ENCODE measurements at places on chromosomes 1 and 21.

- DNase-seq = no peak
Observed at GRCh38 chr21:38712071-38712470, 93.7 kb upstream of the ETS2 start.

GRCh38 chr1:82321794-82322193 is 521.1 kb downstream of the ADGRL2 start:
- no peak for DNase-seq

DNA sequence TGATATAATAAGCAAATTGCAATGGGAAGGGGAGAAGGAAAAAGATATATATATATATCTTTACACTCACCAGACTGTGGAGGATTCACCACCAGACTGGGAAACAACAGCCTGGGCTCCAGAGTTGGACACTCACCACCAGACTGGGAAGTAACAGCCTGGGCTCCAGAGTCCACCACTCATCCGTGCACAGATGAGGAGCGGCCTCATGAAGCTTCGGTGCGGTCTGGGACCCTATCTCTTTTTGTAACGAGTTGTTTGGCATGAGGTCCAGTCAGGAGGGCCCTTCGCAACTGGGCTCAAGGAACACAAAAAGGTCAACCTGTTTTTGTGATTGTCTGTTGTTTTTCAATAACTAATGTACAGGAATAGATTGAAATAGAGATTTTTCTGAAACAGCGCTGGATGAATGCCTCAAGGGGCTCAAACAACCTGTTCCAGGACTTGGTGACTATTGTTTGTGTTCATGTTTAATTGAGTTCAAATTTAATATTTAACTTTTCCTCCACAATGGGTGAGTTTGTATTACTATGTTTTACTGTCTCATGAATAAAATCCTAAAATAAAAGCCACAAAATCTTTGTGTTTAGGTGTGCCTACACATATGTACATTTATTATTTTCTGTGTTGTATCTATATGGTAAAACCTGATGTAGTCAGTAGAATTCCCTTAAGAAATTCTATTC is 40.1 kb downstream of the S100A10 start:
- no peak for DNase-seq

GRCh38 chr1:211492511-211493132 is 660 bp upstream of the RD3 start:
- no peak for DNase-seq

GRCh38 chr1:160706526-160707235 is 4.9 kb downstream of the CD48 start:
- DNase-seq = no peak

DNA sequence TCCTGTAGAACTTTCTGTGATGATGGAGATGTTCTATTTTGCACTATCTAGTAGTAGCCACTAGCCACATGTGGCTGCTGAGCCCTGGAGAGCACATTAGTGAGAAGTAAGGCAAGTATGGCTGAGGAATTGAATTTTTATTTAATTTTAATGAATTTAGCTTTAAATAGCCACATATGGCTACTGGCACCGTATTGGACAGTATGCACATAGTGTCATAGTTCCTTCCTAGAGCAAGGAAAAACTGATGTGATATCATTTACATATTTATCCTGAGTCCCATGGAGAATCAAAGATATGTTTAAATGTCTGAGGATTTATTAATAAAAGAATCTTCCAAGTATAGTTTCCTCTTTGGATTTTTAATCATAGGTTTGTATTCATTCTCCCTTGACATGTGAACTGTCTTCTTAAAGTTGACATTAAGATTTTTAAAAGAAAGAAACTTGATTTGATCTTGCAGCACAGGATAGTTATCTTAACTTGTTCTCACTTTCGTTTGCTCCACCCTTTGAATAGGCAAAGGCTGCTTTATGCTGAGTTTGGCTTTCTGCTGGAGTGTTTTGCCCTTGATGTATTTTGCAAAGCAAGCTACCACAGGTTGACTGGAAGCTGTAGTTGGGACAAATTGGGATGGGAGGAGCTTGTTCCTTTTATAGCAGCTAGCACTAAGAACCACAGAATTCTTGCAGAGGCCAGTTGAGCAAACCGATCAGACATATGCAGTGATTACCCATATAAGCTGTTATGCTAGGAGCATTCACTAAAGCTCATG is 129.7 kb downstream of the VPS13D start:
- no peak for DNase-seq

- no peak for DNase-seq
Observed at GRCh38 chr1:5492846-5493245, 499.4 kb downstream of the NPHP4 start.

GRCh38 chr1:69527273-69527672 is 40.4 kb upstream of the LRRC7 start:
- DNase-seq = no peak

DNA sequence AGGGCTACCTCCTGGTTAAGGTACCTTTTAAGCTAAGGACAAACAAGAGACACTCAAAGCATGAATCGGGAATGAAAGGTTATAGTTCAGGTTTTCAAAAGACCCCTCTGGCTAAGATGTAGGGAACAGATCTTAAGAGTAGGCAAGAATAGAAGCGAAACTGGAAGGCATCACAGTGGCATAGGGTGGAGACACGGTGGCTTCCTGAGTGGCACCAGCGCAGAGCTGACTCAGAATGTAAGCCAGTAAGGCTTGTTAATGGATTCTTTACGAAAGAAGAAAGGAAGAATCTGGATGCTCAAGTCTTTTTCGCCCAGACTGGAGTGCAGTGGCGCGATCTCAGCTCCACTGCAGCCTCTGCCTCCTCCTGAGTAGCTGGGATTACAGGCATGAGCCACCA is 21.2 kb downstream of the PADI6 start:
- DNase-seq = no peak

DNA sequence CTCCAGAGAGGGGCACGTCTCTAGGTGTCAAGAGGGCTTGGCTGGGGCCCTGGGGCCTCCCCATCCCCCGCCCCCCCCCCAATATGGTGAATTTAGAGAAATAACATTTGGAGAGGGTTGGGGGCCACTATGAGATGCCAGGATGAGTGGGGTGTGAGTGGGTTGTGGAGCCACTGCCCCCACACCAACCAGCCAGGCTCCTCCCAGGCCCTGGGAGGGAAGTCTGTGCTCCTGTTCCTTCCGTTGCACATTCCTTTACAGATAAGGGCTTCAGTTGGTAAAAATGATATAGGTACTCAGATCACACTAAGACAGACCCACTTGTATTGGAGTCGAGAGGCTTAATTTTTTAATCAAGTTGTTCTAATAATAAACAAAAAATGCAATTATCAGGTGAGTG is 585 bp upstream of the PLEKHA6 start:
- no peak for DNase-seq

- DNase-seq = no peak
Observed at GRCh38 chr1:214418391-214418790, 133.0 kb downstream of the PTPN14 start.

DNA sequence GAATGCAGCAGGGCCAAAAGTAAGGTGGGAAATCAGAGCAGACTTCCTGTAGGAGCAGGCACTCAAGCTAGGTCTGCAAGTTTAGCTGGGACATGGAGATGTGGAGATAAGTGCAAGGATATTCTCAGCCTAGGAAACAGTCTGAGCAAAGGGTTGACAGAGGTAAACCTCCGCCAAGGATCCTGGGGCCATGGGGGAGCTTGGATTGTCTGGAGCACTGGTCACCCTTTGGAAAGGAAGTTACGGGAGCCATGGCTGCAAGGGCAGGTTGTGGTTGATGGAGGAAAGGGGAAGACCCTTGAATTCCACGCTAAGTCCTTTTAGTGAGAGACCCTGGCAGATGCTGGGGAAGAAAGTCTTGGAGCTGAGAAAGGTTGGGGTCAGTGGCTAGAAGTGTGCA is 150.9 kb downstream of the PTPRU start:
- no peak for DNase-seq

DNA sequence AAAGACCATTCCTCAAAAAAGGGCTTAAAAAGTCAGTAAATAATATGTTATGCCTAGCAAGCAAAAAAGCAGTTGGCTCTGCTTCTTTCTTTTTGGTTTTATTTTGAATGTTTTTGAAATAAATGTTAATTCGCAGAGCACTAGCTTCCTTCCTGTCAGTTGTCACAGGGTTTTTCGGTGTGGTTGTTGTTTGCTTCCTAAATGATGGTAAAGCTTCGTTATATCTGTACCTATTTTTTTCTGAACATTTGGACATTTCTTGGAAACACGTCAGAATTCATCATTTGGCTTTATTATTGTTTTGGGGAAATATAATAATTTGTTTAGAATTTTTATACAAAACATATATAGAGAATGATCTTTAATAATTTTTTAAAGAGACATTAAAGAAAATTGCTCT is 351.9 kb upstream of the SGIP1 start:
- DNase-seq = no peak

DNA sequence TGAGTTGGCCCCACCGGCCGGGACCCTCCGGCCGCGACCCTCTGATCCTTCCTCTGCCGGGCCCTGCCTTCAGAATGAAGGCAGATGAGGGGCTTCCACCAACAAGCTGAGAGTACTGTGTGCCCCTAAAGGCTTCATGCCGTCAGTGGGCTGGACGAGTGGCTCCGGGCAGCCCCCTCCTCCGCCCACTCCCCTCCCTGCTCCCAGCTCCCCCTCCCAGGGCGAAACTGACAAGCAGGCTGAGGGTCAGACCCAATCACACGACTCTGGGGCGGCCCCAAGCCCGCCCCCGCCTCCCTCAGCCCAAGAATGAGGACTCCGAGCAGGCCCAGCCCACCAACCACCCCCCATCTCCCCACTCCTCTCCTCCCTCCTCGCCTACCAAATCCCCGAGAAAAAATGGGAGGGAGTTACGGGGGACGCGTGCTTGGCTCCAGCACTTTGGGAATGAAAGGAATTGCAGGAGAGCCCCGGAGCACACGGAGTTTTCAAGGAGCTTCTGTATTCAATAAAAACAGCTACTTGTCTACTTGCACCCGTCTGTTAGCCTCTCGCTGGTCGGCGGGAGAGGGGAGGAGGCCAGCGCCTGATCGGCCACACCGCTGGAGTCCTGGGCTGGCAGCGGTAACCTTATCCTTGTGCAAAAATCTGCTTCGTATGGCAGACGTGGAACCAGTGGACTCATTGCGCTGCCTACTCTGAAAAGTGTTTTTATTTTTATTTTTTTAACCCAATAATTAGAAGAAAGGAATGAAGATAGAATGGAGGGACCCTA is at the start of gene COL11A1:
COL11A1 (minus strand) TSS at position 147 of the 775 bp plus-strand sequence. CDS start 344 bp downstream, outside the sequence.
- no peak for DNase-seq

DNA sequence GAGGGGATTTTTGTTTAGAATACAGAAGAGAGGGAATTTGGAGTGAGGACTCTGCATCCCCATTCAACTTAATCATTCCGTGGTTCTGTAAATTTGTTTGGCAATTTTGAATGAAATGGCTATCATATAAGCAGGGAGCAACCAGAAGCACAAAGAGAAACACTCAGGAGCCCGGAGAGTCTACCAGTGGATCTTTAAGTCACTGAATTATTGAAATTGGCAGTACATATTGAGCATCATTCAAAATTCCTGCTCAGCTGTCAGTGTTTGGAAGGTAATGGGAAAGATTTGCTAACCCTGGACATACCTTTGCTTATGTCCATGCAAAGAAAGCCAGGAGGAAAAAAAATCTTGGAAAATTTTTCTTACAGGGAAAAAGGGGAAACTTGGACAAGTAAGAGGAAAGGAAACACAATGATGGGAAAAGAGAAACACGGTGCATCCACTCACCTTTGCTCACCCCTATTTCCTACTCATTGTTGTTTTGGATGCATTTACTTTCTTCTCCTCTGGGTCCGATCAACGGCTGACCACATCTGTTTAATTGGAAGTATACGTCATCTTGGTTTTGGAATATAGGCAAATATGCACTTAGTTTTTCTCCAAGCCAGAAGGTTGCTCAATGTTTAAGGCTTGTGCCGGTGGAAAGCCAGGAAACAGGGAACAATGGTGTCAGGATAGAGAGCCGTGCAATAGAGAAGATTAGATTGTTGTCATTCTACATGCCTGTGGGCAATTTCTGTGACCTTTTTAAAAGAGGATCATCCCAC is 243.0 kb upstream of the LYPLAL1 start:
- DNase-seq = no peak

GRCh38 chr1:222634180-222635013 is 16.5 kb downstream of the MIA3 start:
- no peak for DNase-seq

DNA sequence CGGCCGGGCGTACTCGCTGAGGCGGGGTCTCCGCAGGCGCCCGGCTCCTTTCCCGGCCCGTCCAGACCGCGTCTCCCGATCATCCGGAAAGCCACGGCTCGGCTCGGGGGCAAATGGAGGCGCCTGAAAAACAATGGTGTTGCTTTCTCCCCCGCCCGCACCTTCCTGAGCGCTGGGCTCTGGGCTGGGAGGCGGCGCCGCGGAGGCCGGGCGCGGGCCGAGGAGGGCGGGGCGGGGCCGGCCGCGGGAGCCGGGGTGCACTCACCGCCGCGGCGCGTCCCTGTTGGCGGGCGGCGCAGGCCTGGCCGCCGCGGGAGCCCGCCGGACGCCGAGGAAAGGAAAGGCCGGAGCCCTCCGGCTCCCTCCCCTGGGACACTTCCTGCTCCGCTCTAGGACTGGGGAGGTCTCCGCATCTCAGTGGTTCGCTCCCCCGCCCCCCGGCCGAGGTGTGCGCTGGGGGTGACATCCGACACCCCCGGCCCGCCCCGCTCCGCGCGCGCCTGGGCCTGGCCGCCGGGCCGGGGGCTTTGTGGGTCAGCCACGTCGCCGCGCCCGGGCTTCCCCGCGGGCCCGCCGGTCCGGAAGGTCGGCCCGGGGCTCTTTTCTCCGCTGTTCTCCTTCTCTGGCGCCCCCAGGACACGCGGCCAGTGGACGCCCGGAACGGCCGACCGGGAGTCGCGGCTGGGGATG is at the start of gene ZNF496:
ZNF496 (minus strand) TSS at position 343 of the 690 bp plus-strand sequence. CDS start 2,289 bp downstream, outside the sequence.
- peak; percentile 59 for DNase-seq

DNA sequence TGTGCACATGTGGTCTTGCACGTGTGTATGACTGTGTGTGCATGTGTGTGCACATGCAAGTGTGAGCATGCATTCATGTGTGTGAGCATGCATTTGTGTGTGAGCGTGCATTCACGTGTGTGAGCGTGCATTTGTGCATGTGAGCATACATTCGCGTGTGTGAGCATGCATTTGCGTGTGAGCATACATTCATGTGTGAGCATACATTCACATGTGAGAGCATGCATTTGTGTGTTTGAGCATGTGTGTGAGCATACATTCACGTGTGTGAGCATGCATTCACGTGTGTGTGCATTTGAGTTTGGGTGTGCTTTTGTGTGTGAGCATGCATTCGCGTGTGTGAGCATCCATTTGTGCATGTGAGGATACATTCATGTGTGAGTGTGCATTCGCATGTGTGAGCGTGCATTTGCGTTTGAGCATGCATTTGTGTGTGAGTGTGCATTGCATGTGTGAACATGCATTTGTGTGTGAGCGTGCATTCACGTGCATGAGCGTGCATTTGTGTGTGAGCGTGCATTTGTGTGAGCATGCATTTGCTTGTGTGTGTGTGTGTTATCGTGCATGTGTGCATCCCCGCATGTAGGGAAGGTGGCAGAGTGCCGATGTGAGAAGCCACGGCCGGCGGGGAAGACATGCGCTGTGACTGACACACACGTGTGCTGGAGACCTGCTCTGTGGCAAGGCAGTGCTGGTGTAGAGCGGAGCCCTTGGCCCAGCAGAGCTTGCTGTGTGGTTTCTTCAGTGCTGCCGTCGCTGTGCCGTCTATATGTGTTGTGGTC is 18.2 kb downstream of the ITGB2 start:
- no peak for DNase-seq

All from stimulated activated CD8-positive, alpha-beta memory T cell treated with anti-CD3 and anti-CD28 coated beads, Interleukin-4, amount 100 ng/mL, for 4 hours (primary cell).